ENCODE measurements at places on chromosomes 11 and 22.

- DNase-seq = no peak
Observed at GRCh38 chr11:61787928-61788491, 4.4 kb downstream of the TMEM258 start.

- DNase-seq = peak; percentile 10
Observed at GRCh38 chr22:48485149-48486133, 1342.2 kb downstream of the BRD1 start.

GRCh38 chr11:116849060-116849459 is 11.6 kb upstream of the APOA1 start:
- no peak for DNase-seq

- no peak for DNase-seq
Observed at GRCh38 chr11:898540-899190, 11.9 kb downstream of the CHID1 start.

GRCh38 chr22:20650294-20651207 is 123.4 kb upstream of the SERPIND1 start:
- DNase-seq = no peak

- DNase-seq = no peak
Observed at GRCh38 chr11:88623531-88623930, 286.0 kb upstream of the CTSC start.

GRCh38 chr11:2196970-2197770 is 25.6 kb upstream of the TH start:
- DNase-seq = peak; percentile 63

GRCh38 chr22:20656902-20657836 is 116.7 kb upstream of the SERPIND1 start:
- no peak for DNase-seq

- no peak for DNase-seq
Observed at GRCh38 chr11:17526931-17527627, 17.1 kb downstream of the USH1C start.

DNA sequence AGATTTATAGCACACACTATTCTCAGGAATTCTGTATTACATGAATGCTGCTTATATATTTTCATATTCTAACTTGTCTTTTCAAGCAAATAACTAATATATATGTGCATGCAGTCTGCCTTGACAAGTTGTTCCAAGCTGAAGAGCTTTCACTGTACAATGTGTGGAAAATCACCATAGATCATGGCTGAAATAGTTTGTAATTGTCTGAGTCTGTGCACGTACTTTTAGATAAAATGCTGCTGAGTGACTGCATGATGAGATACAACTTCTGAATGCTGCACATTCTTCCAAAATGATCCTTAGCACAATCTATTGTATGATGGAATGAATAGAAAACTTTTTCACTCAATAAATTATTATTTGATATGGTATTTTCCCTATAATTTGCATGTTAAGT is 58.9 kb downstream of the SLC5A12 start:
- DNase-seq = no peak

DNA sequence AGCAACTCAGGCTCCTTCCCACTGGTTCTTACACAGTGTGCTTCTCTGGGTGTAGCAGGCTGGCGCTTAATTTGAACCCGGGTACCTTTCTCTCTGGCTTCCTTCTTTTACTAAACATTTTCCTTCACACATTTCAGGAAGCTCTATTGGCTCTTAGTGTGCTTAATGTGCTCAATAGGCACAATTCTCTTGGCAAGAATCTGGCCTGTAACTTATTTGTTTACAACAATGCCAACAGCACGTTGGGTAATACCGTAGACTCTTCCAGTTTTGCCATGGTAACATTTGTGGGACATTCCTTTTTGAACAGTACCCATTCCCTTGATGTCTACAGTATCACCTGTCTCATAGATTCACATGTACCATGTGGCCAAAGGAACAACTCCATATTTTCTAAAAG is 47.8 kb downstream of the AAMDC start:
- DNase-seq = no peak

GRCh38 chr11:13386567-13386966 is 76.5 kb downstream of the BTBD10 start:
- DNase-seq = peak; percentile 41

GRCh38 chr11:5605849-5606248 is 9.4 kb downstream of the TRIM6 start:
- peak; percentile 1 for DNase-seq

DNA sequence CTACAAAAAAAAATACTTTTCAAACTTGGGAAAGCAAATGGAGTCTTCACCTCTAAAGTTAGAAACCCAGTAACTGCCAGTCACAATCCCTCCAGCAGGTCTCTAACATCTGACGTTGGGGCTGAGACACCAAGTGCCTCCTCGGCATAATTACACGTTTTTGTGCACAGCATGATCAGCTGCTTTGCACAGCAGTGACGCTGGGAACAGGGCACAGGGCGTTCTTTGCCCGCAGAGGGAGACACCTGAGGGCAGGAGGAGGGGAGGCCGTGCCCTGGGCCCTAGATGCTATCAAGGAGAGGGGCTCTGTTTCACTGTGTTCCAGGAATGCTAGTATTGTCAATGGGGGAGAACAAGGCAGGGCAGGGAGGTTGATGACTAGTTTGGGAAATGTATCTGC is 120.1 kb downstream of the PARVA start:
- DNase-seq = peak; percentile 8

- no peak for DNase-seq
Observed at GRCh38 chr11:131498631-131499160, 128.3 kb downstream of the NTM start.

- no peak for DNase-seq
Observed at GRCh38 chr11:123188508-123189165, 6.4 kb downstream of the CLMP start.

- no peak for DNase-seq
Observed at GRCh38 chr11:9643751-9644150, 20.1 kb upstream of the SWAP70 start.

- DNase-seq = peak; percentile 2
Observed at GRCh38 chr22:19291218-19291579, 320 bp downstream of the CLTCL1 start.

GRCh38 chr11:132234878-132235277 is 864.5 kb downstream of the NTM start:
- DNase-seq = peak; percentile 34

- DNase-seq = peak; percentile 22
Observed at GRCh38 chr11:68904248-68904847, 657 bp downstream of the IGHMBP2 start.

DNA sequence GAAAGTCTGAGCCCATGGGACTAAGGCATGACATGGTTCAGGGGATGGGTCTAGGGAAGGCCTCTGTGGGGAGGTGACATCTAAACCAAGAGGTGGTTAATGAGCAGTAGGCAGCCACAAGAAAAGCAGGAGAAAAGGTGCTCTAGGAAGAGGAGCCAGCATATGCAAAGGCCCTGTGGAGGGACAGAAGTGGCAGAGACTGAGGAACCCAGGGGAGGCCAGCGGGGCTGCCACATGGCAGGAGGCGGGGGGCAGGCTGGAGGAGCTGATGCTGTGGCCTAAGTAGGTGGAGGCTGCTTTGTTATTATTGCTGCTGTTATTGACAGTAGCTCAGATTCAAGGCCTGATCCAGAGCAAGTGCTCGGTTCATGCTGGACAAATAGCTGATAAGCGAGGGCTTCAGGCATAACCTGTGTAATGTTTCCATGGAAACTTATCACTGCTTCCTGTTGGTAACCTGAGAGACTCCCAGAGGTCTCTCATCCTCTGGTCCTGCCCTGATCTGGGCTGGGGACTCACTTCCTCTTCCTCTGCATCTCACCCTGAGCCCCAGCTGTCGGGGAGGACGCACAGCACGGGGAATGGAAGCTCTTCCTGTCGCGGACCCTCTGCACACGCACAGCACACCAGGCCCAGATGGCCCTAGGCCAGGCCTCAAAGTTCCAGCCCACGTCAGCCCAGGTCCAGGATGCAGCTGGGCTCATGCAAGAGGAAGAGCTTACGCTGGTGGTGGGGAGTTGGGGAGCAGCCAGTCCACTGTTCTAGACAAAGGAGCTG is 75.2 kb upstream of the TP53I11 start:
- DNase-seq = peak; percentile 23

DNA sequence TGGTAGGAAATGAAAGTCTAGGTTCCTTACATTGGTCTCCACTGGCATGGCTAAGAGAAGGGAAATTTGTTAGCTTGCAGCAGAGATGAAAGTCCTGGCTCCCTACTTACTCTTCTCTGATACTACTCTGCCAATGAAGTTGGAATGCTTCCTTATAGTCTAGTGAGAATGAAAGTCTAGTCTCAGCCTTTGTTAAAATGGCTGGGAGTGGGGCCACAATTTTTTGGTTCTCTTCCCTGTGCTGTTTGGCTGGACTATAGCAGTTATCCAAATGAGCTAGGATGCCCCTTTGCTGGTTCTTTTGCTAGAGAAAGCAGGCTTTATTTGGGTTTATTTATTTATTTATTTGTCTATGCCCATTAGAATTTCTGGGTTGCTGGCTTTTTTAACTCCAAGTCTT is 414.3 kb downstream of the AASDHPPT start:
- no peak for DNase-seq

DNA sequence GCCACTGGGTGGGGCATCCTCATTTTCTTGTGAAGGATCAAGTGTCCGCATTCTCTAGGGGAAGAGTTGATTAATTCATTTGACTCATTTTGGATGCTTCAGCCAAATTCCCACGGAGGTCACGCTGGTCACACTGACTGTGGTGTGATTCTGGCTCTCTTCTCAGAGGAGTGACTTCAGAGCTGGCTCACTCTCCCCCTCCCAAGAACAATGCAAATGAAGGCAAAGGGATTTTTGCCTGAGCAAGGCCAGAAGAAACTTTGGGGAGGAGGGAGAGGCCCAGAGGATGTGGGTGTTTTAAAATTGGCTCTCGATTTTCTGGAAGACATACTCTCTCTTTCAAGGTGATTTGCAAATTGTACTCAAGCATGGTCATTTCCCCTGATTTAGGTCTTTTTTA is 51.1 kb upstream of the LMO2 start:
- DNase-seq = no peak

- no peak for DNase-seq
Observed at GRCh38 chr11:130911306-130911705, 5.0 kb downstream of the SNX19 start.

DNA sequence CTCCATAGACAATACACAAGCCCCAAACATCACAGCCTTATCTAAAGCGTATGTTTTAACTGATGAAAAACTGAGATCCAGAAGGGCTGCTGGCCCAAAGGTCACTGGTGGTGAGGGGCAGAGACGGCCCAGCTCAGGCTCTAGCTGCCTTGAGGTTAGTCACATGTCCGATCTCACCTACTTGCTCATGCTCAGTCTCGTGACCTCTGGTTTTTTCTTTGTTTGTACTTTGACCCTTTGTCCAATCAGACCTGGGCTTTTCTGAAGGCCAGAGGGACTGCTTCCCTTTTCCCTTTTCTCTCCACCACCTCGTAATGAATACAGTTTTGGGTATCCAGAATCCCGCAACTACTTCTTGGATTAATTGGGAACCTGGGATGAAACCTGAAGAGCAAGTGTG is 28.6 kb downstream of the MMP20 start:
- no peak for DNase-seq

- DNase-seq = no peak
Observed at GRCh38 chr22:49703505-49703904, 124.2 kb downstream of the BRD1 start.

DNA sequence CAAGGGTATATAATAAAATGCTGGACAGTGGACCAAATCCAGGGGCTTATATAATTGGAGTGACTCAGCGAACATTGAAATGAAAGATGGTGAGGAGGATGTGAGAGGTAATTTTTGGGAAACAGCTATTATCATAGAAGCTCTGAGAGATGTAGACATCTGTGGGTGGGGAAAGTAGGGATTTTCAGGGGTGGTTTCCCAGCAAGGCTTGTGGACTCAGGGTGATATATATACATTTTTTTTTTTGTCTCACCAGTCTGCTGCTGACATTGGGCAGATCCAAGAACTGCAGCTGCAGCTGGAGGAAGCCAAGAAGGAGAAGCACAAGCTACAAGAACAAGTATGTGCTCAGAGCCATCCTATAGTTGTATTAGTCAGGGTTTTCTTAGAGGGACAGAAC is 208.1 kb downstream of the MYO18B start:
- DNase-seq = no peak

DNA sequence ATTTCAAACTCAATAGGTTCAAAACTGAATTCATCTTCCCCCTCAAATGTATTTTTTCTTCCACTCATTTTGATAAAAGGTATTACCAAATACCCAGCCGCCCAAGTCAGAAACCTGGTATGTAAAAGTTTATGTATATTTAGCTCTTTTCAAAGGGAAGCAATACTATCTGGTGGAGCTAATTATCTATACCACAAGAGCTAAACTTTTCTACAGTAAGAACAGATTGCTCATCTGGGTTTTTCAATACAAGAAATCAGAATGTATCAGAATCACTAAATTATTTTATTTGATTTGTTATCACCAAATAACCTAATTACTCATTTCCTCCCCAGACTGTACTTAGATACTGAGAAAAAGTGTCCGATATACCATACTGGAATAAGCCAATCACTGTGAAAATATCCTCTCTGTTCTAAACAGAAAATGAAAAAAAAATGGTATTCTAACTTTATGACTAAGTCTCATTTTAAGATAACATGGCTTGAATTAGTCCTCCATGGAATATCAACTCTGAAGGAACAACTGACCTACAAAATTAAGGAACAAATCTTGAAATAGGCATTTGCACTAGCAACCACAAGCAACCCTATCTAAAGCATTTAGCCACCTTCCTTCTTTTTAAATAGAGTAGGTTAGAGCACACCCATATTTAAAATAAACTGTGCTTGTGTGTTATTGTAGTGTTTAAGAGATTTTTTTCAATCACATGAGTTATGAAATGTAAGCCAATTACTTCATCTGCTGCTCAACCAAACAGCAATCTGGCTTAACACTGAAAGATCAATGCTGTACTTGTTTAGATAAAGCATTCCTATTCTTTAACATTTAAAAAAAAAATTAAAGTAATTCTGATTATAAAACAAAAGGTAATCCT is 35.0 kb downstream of the RDX start:
- DNase-seq = no peak

- no peak for DNase-seq
Observed at GRCh38 chr11:122201106-122201505, 85.1 kb upstream of the BLID start.

DNA sequence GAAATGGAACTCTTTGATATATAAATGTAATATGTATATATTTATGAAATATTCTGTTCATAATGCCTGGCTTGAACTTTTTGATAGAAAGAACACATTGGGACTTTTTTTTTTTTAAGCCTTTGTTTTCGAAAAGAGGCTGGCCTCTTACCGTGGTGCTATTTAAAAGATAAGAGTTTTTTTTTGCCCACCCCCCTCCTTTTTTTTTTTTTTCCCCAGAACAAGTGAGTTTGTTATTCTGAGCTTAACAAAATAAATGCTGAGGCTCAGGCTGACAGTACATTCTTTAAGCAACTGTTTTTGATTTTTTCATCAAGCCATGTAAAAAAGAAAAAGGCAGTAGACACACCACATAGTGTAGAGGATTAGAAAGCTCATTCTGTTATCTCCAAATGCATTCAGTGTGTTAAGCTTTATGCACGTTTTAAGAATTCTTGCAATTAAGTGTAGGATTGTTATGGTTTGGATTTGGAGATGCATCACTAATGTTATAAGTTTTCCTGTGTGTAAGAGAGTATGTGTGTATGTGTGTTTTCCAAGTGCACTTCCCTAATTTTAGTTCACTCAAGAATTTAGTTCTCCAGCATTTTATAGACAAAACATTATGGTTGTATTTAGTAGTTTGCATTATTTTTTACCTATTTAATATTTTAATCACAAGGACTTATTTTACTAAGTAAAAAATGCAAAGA is 12.0 kb downstream of the PDHX start:
- no peak for DNase-seq

GRCh38 chr11:118295815-118296454 is 8.6 kb upstream of the CD3E start:
- no peak for DNase-seq

GRCh38 chr11:64614917-64615316 is 23.9 kb downstream of the SLC22A12 start:
- DNase-seq = no peak

GRCh38 chr11:127598476-127598875 is 597.9 kb upstream of the KIRREL3 start:
- no peak for DNase-seq

Measured in NCI-H345 (cell line).